NCI-H524 treated with DMSO at 0.1 percent for 48 hours (cell line): ENCODE measurements at places on chromosomes 4 and X.

DNA sequence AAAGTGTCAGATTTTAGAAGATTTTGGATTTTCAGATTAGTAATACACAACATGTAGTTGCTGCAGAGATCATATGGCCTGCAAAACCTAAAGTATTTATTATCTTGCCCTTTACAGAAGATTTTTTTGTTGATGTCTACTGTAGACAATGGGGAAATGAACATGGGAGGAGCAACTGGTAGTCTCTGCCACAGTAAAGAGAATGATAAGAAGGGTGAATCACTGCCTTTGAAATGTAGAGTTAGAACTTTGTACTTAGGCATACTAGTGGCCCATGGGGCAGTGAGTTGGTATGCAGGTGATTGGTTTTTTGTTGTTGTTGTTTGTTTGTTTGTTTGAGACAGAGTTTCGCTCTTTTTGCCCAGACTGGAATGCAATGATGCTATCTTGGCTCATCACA, 50.1 kb downstream of the GAB1 start:
- no peak for DNase-seq

DNA sequence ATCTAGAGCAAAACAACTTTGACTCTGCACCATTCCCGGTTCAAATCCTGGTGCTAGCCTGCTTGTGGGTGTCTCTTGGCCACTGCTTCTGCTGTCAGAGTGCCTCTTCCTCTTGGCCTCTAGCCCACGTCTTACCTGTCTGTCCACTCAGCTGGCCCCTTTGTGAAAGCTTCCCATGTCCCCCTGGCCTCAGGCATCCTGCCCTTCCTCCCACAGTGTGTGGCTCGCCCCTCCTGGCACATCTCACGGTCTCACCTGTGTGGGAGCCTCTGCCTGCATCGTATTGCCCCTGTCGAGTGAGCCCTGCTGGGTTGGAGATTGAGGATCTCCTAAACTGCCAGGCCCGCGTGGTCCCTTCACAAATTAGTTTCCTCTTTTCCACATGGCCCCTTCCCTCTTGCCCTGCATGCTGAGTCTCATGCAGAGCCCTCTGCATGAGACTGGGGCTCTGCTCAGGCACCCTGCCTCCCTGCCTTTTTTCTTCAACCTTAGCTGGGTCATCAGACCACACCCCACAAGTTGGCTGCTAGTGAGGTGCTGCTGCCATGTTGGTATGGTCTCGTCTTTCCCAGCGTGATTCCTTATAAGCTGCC, 53.7 kb upstream of the TADA2B start:
- no peak for DNase-seq

DNA sequence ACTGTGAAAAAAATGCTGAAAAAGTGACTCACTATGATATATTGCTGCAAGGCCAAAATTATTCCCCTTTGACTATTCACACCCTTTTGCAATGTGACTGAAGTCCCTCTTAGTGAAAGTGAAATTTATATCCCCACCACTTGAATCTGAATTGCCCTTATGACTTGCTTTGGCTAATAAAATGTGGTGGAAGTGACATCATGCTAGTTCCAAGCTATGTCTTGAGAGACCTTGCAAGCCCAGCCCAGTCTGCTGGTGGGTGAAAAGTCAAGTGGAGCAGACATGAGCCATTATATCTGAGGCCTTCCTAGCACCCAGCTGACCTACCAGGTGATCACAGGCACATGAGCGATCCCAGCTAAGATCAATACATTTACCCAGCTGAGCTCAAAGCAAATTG, 94.7 kb downstream of the LINC00632 start:
- no peak for DNase-seq

DNA sequence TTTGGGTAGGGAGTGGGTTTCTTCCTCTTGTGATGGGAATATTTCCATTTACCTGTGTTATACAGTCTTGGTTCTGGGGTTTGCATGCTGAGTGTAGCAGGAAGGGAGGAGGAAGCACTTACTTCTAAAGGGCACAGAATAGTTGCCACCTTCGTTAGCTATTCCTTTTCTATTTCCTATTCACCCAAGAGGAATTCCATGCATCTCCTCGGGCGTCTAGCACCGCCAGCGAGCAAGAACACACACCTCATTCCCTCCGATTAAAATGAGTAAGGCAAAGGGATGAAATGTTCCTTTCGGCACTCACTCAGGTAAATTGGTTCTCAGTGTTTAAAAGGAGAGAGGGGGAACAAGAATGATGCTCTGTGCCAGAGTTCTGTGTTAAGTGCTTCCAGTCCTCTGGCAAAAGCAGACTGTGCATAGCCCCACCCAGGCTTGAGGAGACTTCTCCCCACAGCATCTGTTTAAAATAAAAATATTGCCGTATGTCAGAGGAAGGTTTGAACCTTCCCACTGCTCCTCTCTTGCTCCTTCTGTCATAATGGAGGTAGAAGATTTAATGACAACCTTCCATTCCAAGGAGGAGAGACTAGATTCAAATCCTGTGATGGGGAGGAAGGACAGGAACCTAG, 351.4 kb downstream of the PTTG2 start:
- DNase-seq: no peak

GRCh38 chr4:96916711-96917110, 1076.8 kb downstream of the PDHA2 start:
- DNase-seq: no peak

DNA sequence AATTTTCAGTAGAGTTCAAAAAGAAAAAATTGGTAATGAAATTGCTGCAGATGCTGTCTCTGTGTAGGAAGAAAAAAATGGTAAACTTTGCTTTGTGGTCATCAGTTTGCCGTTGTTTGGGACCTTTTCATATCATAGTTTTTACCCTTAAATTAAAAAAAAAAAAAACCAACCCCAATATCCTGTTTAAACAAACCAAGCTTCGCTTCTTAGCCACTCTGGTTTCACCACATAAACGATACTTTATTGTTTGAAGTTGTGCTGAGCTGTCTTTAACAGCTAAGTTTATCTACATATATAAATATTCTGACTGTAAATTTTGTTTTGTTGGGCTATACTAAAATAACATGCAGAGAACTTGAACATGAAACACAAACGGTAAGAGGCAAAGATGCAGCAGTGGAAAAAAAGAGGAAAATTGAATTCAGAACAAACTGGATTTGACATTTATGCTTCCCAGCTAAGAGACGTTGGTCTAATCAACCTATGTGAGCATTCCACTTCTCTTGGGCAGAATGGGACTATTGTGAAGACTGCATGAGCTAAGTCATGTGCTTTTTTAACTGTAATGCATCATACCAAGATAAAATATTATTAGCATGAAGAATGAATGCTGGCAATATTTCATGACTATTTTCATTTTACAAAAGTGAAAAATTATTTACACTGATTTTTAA, 15.7 kb upstream of the H2AZ1 start:
- no peak for DNase-seq

DNA sequence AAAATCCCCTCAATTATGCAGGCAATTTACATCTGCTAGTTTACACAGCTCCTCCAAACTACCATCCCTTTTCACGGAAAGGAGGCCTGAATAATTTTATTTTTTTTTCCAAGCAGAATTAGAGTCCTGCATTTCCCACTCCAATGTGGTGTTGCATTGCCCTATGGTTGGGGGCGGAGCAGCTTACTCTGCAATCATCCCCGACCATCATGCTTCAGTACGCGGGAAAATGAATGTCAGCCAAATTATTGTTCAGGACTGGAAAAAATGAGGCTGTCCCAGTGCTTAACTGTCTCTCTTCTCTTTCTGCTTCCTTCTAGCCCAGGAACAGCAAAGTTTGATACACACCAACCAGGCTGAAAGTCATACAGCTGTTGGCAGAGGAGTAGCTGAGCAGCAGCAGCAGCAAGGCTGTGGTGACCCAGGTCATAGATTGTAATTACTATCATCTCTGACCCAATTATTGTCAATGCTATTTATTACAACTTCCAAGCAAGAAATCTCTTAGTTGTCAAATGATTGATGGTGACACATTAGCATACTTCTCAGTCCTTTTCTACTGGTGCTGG, 28.3 kb downstream of the MMRN1 start:
- DNase-seq: no peak

GRCh38 chrX:152817078-152817764, 13.3 kb downstream of the CETN2 start:
- no peak for DNase-seq

GRCh38 chr4:83259586-83259985, 25.0 kb downstream of the COQ2 start:
- DNase-seq: no peak

GRCh38 chrX:154515090-154515965, 704 bp downstream of the FAM3A start:
- DNase-seq: no peak

DNA sequence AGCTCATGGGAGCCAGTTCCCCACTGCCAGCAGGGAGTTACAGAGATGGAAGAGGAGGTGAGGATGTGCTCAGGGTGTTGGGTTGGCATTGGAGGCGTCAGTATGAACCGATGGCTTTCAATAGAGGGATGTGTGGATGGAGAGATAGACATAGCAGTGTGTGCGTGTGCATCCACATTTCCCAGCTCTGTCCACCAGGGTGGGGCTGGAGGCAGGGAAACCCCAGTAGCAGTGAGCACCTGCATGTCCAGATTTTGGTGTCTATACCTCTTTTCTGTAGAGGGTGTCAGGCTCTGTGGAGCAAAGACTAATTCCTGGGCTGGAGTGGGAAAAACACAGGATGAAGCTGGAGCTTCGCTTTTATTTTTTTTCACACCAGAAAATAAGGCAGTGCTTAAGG, 37.2 kb upstream of the HGFAC start:
- no peak for DNase-seq

- no peak for DNase-seq
Observed at GRCh38 chr4:141058591-141059512, 74.4 kb downstream of the RNF150 start.

DNA sequence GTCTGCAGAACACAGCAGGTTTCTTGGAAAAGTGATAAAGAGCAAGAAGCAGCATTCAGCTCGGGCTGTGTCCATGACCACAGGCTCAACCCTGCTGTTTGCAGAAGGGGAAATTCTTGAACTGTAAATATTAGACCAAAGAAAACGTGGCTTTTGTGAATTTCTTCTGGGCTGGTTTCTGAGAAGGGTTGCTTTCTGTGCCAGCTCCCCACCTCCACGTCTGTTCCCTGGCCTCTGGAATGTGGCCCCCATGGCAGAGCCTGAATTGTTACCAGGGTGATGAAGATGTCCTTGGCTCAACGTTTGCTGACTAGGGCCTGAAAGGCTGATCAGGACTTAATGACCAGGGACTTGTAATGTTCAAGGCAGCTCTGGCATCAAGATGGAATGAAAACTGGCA, 116.0 kb downstream of the CPEB2 start:
- DNase-seq: no peak

GRCh38 chrX:77200663-77201062, 246.5 kb upstream of the FGF16 start:
- no peak for DNase-seq

DNA sequence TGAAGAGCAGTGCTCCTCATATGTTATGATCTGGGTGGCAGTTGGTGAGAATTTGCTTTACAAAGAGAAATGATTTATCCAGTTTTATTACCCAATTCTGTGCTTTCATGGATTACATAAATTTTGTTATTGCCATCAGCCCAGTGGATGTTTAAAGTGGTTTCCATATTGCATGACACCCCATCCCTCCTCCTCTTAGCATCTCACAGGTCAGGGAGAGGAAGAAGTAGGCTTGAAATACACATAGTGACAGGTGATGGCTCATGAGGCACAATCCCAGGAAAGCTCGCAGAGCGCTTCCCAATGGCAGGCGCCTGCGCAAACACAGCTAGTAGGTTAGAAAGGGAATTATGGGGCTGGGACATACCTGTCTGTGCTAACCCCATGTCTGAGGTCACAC, 47.7 kb upstream of the GATB start:
- no peak for DNase-seq

GRCh38 chr4:168487282-168488035, 7.2 kb upstream of the DDX60L start:
- no peak for DNase-seq

DNA sequence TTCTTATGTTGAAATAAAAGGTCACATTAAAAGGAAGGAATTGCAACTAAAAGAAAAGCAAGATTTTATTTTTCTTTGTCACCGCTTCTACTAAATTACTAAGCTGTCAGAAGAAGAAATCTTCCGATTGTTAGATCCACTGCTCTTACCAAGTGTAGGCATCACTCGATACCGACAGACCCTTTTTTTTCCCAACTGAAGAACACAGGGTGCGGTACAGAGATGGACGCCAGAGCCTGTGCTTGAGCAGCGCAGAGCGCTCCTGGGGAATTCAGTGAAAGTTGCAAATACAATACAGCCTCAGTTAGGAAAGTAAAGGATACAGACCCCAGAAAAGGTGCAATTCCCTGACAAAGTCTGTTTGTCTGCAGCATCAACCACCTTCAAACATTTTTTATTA, 94.9 kb upstream of the WDR17 start:
- DNase-seq: no peak

DNA sequence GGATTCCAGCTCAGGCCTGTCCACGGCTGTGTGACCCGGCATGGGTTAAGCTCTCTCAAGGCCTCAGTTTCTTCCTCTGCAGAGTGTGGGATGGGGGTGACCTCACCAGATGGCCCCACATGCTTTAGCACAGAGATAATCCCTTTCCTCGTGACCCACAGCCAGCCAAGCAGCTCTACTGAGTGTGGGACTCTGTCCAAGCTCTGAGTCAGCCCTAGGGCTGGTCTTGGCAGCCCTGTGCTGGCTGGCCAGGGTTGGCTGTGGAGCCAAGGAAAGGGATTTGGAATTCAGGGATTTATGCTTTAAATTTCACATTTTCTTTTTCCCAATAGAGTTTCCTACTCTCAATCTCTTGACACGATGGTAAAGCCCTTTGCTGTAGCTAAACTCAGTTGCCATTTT, 19.7 kb upstream of the SPON2 start:
- DNase-seq: no peak

DNA sequence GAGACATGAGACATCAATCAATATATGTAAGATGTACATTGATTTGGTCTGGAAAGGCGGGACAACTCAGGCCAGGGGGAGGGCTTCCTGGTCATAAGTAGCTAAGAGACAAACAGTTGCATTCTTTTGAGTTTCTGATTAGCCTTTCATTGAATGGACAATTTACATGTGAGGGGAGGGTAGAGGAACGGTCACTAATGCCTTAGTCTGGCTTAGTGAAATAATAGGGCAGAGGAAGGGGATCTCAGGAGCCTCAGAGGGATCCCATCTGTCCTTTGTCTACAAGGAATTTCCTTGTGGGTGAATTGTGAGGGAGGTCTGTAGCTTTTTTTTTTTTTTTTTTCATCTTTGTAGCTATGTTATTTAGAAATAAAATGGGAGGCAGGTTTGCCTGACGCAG, 88.3 kb downstream of the GK start:
- no peak for DNase-seq

DNA sequence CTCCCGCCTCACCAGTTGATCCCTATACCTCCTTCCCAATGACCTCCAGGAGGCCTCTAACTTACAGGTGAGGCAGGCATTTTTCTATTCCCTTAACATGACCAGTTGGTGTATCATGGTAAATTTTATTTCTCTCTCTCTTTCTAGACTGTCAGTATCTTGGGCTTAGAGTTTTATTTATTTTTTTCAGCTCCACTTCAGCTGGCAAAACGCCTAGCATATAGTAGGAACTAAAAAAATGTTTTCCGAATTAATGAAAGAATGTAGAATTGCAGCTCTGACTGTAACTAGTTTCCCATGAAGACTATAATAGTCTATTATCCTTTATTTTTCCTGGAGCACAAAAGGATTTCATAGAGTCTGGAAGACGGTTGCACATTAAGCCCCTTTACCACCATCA, 84.8 kb downstream of the PDE5A start:
- no peak for DNase-seq
